ENCODE measurements at places on chromosomes 1 and 21.
A peak's percentile ranks its signal among the peaks of the same experiment; 100 is the strongest.

DNA sequence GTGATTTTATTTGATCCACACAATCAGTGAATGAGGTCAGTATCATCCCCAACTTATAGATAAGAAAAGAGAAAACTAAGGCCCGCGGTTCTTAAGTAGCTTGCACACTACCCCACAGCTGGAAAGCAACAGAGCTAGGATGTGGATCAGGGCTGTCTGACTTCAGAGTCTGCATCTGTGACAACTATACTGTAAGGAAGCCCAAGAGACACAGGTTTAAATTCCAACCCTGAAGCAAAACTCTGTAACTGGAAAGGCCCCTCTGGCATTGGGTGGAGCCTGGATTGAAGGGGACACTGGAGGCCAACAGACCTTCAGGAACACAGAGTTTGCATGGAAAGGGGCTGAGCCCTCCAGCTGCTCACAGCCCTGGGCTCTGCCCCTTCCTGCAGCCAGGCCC, 40.2 kb downstream of the LGR6 start:
- DNase-seq = no peak

GRCh38 chr1:225655509-225656258, 2.8 kb upstream of the ENAH start:
- no peak for DNase-seq

- DNase-seq = no peak
These were observed 43.9 kb downstream of the NAV1 start for GRCh38 chr1:201582705-201583442.

DNA sequence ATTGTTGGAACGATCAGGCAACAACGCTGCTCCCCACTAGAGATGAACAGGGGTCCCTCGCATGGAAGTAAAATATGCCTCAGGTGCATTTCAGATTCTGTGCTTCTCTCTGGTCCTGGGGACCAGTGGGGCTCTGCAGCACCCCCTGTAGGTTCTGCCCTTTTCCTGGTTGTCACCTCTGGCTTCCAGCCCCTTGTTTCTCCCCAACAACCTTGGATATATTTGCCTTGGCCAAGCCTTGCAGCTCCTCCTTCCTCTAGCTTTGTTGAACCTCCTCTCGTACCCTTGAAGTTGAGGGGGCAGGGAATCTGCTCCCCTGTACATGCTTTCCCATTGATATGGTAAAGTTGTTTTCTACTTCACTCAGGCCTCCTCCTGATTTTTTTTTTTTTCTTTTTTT, 5.4 kb upstream of the RGSL1 start:
- no peak for DNase-seq

DNA sequence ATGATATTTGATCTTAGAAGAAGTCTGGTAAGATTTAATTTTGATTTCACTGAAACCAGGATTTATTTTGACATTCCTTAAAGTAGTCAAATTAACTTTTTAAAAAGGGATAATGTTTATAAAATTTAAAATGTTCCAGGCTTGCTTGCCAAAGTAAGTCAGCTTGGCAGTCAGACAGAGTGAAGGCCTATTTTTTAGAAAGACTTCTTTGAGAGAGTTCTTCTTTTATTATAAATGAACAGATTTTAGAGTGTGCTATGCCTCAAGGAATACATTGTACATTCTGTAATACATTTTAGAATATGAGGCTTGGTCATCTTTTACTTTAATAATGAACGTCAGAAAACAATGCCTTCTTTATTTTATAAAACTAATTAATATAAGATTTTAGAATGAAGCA, 138.7 kb downstream of the DISP1 start:
- no peak for DNase-seq

- DNase-seq = peak; percentile 21
These were observed at the start of gene HHAT for GRCh38 chr1:210328746-210329503. Gene HHAT (plus strand): TSS chr1:210328902. CDS start chr1:210348976, 20,074 bp downstream.

DNA sequence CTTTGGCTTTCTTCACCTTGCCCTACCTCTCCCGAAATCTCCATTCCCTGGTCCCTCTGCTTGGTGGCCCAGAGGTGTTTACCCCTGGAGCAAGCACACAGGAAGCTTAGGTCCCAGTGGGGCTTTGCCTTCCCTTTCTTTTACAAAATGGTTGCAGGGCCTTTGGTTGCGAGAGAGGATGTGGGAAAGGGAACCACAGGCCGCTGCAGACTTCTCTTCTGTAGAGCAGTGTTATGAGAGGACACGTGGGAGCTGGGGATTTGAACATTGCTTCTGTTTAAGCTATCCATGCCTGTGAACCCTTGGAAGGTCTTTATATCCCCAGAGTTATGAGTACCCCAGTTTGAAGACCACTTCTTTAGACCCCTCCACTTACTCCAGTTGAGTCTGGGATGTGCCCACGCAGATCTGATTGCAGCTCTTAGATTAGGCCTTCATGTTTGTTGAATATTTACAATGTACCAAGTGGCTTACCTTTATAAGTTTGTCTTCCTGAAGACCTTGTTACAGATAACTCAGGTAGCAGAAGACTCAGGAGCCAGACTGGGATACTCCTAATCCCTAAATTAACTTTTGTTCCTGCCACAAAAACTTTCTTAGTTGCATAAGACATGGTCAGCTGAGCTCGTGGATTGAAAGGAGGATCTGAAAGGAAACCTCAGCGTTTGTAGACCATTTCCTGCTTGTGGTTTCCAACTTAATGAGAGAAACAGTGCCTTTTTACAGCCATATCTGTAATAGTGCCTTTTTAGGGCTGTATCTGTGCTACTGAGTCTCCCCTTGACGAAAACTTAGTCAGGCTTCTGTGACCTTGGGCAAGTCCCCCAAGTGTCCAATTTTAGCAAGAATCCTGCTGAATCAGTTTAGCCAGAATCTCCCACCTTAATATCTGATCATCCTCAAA, 21.9 kb upstream of the IVNS1ABP start:
- DNase-seq = no peak

DNA sequence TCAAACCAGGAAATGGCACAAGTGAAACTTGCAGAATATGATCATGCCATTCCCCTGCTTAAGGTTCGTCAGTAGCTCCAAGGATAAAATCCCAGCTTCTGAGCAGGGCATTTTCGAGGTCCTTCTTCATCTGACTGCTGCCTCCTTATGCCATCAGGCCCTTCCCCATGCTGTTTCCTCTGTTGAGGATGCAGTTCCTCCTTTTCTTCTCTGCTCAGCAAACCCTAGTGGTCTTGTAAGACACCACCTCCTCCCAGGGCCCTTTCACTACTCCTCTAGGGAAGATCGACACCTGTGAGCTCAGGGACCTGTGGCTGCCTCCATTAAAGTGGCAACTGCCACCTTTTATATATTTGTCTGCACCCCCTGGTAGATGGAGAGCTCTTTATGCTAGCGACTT, 62.1 kb upstream of the JUN start:
- no peak for DNase-seq

GRCh38 chr1:18668750-18669404, 38.2 kb downstream of the PAX7 start:
- no peak for DNase-seq

All from stimulated activated CD8-positive, alpha-beta memory T cell treated with anti-CD3 and anti-CD28 coated beads, Interleukin-4, amount 100 ng/mL, for 4 hours (primary cell).